ENCODE measurements at places on chromosomes 7 and 10.
A peak's percentile ranks its signal among the peaks of the same experiment; 100 is the strongest.

DNA sequence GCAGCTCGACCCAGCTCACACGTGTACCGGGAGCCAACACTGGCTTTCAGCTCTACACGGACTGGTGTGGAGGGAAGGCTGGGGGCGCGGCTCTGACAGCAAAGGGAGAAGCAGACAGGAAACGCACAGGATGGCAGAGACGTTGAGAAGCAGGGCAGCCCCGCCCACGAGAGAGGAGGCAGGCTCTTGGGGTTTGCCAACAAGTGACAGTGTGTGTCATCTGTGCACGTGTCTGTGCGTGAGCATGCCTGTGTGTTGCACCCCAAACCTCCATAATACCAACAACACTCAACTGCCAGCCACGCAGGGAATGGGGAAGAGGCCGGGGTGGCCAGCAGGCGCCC is 64.4 kb upstream of the PDGFA start:
- DNase-seq = peak; percentile 43

DNA sequence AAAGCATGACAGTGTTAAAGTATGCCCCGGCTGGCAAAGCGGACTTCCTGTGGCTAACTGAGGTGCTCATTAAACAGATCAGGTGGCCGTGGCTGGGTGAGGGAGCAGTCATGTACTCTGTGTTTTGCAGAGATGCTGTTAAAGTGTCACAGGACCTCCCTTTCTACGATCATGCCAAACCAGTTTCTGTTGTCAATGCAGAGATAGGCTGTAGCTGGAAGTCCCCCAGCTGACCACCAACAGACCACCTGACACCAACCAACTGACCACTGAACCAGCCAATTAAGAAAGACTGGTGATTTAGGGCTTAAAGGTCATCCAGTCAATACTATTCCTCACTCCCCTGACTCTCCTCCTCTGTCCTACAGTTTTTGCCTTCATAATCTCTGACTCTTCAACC is 431.1 kb upstream of the LRGUK start:
- DNase-seq = no peak

DNA sequence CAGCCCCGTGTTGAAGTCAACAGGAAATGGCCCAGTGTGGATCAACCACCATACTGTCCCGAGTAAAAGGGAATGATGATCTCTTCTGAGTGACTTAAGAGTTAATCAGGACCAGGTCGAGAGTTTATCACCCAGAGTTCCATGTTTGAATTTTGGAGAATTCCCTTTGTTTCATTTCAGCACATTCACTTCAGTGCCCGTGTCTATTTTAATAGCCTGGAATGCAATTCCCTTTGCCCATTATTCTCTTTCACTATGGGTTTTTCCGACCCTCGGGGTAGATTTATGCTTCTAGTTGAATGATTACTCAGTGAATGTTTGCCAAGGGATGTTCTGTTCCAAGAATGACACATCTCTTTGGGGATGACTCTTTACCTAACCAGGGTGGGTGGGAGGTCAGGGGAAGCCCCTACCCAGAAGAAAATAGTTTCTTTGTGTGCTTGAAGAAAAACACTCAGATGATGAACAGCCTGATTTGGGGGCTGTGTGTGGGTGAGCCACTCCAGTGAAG is 594.9 kb downstream of the INHBA start:
- DNase-seq = no peak

GRCh38 chr10:49394933-49395740 is 752 bp downstream of the DRGX start:
- DNase-seq = no peak

DNA sequence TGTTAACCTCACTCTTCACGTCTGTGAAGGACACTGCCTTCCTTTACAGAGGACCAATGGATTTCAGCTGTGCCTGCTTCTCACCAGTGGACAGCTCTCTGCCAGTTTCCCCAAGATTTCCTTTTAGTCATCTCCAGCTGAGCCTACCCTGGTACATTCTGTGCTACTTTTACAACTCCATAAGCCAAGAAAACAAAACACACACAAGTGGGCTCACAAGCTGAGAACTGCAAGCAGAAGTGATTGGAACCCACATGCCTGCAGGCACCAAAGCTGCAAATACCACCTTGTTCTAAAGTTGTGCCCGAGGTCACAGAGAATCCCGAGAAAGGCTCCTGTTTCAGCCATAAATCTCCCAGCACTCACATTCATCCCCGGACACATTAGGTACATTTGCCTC is 636.8 kb downstream of the PHTF2 start:
- no peak for DNase-seq

- DNase-seq = no peak
Measured at GRCh38 chr7:99607548-99607947, 9.2 kb upstream of the ZSCAN25 start.

DNA sequence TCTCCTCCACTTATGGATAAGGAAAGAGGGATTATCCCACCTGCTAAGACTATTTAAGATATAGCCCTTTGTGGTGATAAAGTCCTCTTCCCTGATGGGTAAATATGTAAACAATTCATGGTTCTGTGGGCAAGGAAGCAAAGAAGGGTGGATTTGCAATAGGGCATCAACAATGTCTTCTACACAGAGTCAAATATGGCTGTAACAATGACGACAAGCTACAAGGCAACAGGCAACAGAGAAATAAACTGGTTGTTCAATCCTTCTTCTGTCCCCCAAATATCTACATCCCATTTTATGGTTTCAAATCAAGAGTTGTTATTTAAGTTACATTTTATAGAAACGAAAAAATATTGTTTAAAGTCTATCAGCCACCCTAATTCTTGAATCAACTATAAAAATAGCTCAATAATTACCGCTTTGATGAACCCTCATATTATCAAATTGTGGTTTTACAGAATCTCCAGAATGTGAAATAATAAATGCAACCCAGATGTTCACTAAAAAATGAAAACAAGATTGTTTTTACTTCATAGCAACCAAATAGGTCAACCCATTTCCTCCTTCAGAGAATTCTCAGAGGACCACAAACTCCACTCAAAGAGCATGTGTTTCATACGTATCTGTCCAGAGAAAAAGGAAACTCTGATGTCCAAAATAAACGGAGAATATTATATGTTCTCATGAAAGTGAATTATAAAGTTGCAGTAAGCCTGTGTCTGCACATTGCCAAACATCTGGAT is 13.8 kb downstream of the CYTH3 start:
- no peak for DNase-seq

DNA sequence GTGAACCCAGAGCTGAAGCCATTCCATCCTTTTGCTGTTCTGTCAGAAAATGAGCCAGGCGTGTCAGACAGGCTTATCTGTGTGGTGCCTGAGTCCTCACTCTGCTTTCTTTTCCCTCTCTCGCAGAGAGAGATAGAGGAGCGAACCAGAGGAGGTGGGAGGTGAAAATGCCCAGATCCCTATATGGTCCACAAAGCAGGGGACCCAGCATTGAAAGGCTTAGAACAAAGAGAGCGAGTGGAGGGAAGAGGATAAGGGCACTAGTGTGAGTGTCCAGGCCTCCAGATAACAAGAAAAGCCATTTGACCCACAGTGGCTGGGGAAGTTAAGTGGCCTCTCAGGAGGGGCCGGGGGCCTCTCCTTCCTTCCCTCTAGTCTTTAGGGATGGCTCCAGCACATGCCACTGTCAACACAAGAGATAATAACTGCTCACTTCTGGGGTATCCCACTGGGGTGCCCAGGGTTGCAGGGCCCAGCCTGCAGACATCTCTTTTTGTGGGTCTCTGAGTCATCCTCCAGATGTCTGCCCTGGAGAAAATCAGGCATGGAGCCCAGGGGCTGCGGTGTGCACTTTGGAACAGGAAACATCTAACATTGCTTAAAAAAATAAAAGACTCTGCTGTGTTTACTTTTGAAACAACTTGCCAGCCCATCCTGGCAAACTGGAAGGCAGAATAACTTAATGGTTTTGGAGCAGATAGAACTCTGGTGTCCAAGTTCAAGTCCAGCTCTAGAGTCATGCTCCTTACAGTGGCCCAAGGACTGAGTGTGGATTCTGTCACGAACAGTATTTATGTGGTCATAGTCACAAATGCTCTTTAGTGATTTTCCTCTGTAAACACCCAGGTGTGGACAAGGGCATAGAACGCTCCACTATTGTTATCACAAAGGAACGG is 189.5 kb downstream of the CXCL12 start:
- peak; percentile 82 for DNase-seq
